ENCODE measurements at places on chromosomes 6 and 20.
A peak's percentile ranks its signal among the peaks of the same experiment; 100 is the strongest.

GRCh38 chr6:169618526-169619490 lies 83.0 kb downstream of the WDR27 start:
- DNase-seq = no peak

DNA sequence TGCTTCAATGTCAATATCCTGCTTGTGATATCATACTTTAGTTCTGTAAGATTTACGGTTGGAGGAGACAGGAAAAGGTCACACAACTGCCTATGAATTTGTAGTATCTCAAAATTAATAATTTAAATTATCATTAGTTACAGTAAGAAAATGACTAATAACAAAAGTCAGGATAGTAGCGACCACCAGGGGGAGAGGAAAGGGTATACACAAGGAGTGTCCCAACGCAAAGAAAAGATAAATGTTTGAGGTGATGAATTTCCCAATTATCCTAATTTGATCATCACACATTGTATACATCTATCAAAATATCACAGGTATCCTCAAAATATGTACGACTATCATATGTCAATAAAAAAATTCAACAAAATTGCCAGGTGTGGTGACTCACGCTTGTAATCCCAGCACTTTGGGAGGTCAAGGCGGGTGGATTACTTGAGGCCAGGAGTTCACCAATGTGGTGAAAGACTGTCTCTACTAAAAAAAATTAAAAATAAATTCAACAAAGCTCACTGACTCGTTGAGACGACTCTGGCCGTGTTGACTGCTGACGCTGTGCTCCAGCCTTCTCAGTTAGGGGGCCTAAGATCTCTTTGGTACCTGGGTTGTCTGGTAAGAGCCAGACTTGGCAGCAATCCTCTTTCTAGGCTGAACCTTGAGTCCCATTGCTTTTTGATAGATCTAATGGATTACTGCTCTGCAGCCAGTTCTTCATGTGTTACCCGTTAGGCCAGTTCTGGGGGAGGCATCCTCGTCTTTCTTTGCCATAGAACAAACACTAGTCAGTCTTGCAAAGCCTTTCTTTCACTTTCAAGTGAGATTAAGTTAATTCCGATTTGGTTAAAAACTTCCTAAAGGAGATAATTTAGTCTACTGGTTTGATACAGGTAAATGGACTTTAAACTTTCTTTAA lies 9.0 kb upstream of the OVOL2 start:
- DNase-seq = no peak

DNA sequence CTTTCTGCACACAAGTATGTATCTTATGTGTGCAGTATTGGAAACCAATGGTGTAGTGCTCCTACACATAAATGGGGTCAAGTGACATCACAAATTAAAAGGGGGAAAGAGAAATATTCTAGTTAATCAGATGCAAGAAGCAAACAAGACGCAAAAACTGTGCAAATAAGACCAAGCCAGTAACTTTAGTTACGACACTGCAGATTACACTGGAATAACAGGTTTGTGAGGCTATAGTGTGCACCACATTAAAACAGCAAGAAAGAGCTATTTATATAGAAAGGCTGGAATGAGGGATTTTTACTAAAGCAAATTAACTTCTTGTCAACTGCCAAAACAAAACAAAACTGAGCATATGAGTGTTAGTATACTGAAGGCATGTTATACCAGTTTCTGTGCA lies 45.8 kb downstream of the NR2E1 start:
- DNase-seq = no peak

DNA sequence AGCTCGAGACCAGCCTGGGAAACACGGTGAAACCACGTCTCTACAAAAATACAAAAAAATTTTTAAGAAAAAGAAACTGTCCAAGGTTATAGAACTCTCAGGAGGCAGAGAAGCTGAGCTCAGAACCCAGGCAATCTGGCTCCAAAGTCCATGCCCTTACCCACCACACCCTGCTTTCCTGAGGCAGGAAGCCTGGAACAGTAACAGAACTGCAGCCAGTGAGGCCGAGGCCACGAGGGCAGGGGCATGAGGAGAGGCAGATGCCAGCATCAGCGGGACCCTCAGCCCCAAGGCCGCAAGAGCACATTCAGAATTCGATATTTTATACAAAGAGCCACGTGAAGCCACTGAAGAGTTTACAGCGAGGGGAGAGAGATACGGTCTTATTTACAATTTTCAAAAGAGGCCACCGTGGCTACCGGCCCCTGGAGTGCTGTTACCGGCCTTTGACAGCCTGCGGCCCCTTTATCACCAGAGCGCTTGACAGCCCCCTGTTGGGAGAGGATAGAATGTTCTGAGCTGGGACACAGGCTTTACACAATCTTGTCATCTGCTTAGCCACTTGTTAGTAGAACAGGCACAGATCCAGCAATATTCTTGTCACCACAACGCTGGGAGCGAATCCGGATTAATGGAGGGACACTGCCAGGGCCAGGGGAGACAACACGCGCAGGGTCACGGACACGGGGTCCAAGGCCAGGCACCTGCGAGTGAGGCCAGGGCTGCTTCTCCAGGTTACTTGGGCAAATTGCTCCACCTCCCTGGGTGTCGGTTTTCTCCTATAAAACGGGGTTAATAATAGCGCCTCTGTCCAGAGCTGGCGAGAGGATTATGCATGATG lies 5.6 kb downstream of the SPATA2 start:
- DNase-seq = no peak

GRCh38 chr6:130913120-130913519 lies 85.9 kb downstream of the SMLR1 start:
- DNase-seq = no peak

DNA sequence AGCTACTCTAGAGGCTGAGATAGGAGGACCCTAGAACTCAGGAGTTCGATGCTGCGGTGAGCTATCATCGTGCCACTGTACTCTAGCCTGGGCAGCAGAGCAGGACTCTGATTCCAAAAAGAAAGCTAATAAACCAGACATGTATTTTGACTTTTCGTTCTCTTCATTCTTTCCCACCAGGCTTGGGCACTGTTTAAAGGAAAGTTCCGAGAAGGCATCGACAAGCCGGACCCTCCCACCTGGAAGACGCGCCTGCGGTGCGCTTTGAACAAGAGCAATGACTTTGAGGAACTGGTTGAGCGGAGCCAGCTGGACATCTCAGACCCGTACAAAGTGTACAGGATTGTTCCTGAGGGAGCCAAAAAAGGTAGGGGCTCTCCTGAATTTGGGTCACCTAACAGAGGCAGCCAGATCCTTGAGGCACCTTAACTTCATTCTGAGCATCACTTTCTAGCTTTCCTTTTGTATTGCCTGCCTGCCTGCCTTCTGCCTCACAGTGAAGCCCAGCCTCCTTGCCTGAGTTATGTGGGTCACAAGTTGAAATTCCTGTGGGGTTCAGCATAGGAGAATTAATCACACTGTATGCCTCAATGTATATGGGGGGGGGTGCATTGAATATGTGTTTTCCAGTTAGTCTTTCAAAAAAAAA lies 3.2 kb downstream of the IRF4 start:
- no peak for DNase-seq

- DNase-seq = no peak
These were observed 95.7 kb upstream of the HMGCLL1 start for GRCh38 chr6:55674672-55675071.

- DNase-seq = no peak
These were observed 705.3 kb downstream of the KIF16B start for GRCh38 chr20:15867899-15868298.

DNA sequence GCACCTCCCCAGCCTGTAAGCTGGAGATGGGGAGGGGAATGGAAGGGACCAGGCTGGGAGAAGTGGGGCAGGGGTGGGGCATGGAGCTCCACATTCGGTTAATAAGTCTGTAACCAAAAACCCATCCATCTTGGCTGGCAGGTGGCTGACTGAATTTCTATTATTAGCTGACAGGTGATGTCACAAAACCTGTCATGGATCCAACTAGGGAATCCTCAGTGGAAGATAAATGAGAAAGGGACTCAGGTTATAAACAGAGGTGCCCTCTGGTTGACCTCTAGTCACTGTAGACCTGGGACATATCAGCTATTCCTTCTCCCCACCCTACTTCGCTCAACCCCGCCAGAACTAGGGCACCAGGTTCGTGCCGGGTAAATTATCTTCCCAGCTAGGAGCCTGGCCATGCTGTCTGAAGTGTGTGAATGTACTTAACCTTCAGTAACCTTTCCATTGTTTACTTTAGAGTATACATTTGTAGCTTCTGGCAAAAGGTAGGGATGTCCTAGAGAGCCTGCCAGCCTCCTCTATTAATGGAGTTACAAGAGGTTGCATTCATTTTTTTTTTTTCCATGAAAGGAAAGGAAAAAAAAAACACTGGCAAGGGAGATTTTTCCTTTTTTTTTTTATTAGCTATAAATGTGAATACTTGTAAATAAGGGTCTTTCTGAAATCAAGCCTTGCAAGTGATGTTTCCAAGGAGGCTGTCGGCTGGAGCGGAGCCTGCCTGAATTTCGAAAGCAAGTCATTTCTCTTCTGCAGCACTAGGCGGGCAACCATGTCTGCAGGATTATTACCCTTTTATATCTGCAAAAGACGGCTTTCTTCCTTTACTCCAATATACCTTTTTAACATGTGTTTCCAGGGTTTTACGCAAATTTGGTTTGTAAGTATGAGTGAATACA lies 135.9 kb downstream of the TMEM242 start:
- DNase-seq = peak; percentile 56

DNA sequence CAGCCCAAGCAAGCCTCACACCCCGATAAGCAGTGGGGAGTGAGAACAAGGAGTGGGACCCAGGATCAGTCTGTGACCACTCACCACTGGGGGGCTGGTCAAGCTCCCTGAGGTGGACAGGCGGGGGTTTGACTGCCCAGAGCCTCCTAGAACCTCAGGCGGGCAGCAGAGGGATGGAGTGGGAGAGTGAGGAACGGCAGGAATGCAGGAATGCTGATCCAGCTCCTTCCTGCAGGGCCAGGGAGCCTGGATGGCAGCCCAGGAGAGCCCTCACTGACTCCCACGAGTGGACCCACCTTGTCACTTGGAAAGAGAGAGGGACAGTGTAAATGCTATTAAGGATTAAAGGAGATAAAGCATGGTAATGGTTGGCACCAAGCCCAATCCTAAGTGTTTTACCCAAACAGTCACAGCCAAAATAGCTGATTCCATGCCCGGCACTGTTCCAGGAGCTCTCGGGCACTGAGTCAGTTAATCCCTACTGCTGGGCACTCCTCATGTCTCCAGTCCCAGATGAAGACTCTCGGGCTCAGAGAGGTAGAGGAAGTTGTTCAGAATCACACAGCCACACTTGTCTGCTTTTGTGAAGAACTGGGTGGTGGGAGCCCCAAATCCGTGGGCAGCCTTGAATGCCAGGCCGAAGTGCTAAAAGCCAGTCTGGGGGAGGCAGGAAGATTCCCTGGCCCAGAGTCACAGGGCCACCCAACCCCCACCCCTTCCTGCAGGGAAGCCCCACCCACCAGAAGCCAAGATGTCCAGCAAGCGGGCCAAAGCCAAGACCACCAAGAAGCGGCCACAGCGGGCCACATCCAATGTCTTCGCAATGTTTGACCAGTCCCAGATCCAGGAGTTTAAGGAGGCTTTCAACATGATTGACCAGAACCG lies 3.1 kb downstream of the MYL9 start:
- peak; percentile 47 for DNase-seq

DNA sequence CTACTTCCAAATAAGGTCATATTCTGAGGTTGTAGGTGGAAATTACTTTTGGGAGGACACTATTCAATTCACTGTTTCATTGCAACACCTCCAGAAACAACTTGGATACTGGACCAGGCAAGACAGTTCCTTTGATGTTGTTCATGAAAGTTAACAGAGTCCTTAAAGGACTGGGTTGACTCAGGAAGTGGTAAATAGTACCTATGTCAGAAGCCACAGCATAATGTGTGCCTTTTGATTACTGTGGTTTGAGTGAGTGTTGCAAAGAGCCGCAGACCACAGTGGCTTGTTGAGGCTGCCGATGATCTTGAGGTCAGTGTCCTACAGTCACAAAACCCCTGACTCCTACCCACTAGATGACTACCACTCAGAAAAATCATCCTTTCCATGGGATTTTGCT lies 10.9 kb downstream of the IL20RA start:
- no peak for DNase-seq

DNA sequence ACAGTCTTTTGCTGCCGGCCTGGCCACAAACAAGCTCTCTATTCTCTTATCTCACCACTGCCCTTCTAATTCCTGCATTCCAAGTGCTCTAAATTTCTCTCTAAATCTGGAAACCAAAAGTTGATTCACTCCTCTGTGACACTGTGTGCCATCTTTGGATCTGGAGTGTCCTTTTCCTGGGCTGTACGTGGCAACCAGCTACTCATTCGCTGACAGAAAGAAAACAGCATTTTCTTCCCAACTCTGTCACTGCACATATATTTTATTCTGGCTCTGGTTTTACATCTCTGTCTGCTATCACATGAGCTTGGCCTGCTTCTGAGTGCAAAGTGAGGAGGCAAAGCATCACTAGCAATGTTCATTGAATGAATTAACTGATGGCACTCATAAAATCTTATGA lies 397.2 kb upstream of the MAP3K7 start:
- DNase-seq = no peak

GRCh38 chr6:15593798-15594197 lies 69.0 kb downstream of the DTNBP1 start:
- peak; percentile 45 for DNase-seq

GRCh38 chr20:35523298-35523888 lies 6.1 kb downstream of the C20orf173 start:
- DNase-seq = no peak

GRCh38 chr6:13289789-13290318 lies 38.5 kb downstream of the TBC1D7 start:
- DNase-seq = no peak

- DNase-seq = peak; percentile 59
These were observed 14.3 kb downstream of the ID4 start for GRCh38 chr6:19851241-19852089.

- DNase-seq = no peak
These were observed 94.5 kb downstream of the BACH2 start for GRCh38 chr6:90202156-90202555.

DNA sequence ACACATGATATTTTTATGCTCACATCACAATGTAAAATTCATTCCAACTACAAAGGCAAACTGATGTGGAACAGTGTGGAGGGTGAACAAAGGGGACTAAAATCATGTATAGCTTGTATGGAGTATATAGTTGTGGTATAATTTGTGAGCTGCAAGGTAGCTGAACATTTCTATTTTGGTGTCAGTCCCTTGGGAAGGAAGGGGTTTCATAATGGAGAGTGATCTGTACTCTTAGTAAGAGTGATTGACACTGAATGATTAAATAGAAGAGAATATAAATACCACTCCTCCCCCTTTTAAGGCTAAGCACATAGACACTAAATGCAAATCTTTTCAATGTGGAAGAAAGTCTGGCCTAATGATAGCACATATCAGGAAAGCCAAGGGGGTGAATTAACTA lies 104.6 kb downstream of the POPDC3 start:
- DNase-seq = no peak

DNA sequence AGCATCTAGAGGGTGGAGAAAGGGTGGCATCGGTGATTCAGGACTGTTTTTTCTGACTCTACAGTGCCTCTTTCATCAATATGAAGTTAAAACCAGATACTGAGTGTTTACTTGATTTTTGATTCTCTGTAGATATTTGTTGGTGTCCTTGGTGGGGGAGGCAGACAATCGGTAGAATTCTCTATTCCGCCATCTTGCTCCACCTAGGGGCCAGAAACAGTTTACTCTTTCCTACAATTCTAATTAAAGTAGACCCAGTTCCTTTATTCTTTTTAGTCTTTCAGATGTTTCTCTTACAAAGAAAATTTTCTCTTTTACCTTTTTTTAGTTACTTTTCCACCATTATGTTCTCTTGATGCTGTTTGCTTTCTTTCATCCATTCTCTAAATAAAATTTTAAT lies 162.1 kb upstream of the RAB32 start:
- no peak for DNase-seq

Data from right hindlimb (tissue), 1 donor.